Cerebellar nuclear complex (tissue), 1 donor: ENCODE measurements at places on chromosomes 5 and 9.

DNA sequence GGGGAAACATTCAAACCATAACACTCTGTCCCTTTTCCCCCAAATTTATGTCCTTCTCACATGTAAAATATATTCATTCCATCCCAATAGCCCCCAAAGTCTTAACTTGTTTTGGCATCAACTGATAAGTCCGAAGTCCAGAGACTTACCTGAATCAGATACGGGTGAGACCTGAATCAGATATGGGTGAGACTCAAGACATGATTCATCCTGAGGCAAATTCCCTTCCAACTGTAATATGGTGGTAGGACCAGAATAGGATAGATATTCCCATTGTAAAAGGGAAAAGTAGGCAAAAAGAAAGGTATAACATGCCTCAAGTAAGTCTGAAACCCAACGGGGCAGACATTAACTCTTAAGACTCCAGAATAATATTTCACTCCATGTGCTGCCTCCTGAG is 115.6 kb upstream of the CKMT2 start:
- DNase-seq: no peak

GRCh38 chr5:122195802-122196394 is 66.6 kb downstream of the ZNF474 start:
- DNase-seq: no peak

GRCh38 chr9:133761641-133762248 is 23.6 kb upstream of the SARDH start:
- no peak for DNase-seq

DNA sequence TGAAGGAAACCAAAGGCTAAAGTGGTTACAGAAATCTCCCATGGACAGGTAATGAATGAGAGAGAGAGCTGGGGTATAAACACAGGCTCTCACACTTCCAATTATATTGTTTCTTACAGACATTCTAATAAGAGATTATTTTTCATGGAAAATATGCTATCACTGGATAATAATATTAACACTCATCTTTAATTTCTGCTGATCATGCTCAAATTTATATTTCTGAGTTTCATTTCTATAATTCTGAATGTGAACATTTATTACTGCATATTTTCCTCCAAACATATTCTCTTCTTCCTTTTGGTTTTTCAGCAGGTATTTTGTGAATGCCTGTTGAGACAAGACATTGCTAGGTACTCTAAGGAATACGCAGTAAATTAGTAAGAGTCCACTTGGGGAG is 410.2 kb upstream of the DAP start:
- no peak for DNase-seq

DNA sequence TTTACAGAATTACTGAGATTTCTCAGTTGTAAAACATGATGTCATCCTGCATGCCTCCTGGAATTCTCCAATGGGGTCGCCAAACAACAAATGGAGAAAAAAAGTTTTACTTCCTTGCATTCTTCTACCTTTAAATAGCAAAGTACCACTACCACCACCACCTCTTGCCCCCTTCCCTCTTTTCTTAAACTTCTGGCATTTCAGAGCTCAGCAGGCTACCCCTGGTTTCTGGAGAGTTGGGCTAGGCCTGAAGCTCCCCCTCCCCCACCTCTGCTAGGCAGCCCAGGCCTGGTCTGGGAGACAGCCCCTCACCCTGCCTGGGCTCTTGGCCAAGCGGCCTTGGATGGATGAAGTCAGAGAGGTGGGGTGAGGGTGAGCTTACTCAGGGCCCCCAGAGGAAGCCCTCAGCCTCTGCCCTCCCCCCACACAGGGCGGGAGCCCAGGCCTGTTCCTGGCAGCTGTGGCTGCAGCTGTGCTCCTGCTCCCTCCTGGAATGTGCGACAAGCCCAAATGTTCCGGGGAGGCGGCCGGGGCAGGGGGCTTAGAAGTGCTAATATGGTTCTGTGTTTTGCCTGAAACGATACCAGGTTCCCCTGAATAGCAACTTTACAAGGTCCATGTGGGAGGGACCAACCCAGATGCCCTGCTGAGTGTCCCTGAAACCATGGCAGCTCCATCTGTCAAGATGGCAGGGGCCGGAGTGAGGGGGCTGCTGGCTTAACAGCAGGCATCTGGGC is 6.0 kb upstream of the CCIN start:
- no peak for DNase-seq

DNA sequence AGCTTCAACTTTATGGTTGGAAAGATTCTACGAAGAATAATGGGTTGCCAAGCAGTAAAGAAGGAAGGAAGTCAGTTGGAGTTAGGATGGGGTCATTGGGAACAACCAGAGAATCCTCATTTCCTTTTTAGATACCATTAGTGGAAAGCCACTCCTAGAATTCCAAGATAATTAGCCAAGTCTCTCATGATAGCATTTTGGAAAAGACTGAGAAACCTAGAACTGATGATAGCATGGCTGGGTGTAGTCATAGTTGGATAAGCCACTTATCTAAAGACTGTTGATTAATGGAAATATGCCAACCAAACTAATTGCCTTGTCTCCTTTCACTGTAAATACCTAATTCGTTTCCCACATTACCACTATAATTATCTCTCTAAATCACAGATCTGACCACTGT is 377.0 kb downstream of the GLIS3 start:
- DNase-seq: no peak

DNA sequence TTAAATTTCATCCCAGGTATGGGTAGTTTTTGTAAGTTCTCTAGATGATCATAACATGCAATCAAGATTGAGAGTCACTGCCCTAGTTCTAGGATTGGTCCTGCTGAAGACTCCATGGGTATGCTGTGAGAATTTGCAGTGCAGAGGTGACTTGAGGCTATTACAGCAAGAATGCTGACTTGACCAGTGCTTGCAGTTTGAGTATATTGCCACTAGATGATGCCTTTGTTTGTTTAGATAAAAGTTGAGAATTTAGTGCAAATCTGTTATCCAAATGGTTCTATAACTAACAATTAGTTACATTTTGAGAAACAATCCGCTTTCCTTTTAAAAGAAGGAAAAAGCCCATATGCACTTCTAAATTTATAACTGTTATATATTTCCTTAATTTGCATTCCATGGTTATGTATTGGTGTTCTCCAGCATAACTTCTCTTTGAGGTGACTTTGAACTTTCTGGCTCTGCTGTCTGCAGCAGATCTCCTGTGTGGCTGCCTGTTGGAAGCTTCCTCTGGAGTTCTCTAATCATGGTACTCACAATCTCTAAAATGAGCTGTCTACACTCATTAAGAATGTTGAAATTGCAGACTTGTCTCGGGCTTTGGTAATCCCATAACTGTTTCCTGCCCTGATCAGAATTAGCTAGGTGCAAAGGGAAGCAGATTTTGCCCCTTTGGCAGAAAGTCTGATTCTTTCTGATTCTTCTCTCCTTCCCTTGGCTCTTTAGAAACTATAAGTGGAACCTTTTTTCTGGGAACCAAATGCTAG is 24.9 kb downstream of the MELK start:
- no peak for DNase-seq

- no peak for DNase-seq
Observed at GRCh38 chr5:96720408-96720807, 58.2 kb downstream of the CAST start.

DNA sequence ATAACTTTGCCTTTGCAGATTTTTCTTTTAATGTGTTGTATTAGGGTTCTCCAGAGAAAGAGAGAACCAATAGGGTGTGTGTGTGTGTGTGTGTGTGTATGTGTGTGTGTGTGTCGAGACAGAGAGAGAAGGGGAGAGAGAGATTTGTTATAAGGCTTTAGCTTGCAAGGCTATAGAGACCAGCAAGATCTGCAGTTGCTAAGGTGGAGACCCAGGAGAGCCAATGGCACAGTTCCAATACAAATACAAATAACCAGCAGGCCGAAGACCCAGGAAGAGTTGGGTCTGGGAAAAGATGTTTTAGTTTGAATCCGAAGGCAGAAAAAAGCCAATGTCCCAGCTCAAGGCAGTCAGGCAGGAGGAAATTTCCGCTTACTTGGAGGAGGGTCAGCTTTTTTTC is 23.0 kb downstream of the TMOD1 start:
- no peak for DNase-seq

DNA sequence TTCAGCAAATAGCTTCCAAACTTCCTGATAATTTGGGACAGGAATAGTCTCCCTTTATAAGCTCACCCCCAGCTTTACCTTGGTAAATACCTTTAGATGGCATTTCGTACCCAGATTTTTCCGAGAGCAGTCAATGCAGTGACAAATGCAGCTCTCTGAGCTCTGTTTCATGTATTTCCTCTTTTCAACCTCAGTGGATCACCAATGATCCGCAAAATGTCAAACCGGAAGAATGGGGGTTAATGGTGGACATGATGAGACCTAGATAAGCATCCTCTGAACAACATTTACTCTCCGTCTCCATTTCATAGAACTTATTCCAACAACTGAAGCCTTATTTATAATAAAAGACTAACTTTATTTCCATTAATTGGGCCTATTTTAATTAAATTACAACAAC is 227.3 kb downstream of the MCTP1 start:
- DNase-seq: no peak

- no peak for DNase-seq
Observed at GRCh38 chr9:33260372-33260771, 4.1 kb downstream of the BAG1 start.

DNA sequence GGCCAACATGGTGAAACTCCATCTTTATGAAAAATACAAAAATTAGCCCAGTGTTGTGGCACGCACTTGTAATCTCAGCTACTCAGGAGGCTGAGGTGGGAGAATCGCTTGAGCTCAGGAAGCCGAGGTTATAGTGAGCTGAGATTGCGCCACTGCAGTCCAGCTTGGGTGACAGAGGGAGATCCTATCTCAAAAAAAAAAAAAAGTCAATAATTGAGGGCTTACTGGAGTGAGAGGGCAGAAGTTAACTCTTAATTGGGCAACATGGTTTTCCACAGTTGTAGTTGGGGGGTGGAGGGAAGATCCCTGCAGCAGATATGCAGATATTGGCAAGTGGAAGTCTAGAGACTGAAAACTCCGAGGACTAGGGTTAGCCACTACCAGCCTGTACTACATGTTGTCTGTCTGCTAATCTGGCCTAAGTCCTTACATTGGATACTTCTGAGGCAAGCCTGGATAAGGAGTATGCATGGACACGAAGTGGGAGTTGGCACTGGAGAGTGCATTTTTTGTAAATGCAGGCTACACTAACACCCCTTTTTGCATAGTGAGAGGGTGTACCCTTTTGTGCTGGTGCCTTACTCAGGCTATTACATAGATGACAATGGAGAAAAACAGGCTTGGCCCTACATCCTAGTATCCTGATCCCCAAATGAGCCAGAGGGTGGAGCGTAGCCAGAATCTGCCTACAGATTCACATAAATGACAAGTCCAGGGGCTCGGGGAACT is 89.0 kb upstream of the NIPBL start:
- no peak for DNase-seq

DNA sequence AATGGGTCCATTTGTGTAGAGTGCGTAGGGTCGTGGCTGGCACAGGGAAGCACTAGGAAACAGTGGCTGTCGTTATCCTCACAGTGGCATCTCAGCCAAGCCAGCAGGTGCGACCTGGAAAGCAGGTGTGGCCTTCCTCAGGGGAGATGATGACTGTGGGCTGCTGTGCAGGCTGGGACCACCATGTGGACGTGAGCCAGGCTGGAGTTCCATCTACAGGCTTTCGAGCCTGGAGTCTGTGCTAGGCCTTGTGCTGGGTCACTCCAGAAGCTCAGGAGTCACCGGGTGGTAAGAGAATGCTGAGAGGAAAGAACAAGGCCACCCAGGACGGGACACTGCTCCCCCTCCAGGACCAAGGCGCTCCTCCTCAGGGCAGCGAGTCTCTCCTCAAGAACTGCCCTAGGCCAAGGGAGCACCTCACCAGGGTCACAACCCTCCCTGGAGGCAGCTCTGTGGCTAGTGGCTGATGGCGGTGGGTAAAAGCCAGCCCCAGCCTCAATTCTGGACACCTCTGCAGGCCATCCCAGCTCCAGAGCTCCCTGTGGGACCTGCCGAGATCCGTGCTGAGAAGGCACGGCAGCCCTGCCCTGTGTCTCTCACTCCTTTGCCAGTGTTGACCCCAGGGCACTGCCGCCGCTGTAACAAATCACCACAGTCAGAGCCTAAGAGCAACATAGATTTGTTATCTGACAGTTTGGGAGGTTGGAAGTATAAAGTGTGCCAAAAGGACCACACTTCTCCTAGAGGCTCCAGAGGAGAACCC is 36.0 kb downstream of the WHRN start:
- no peak for DNase-seq

GRCh38 chr5:84045964-84046363 is 325.3 kb upstream of the HAPLN1 start:
- no peak for DNase-seq

- DNase-seq: no peak
Observed at GRCh38 chr5:88808153-88808552, 74.8 kb downstream of the MEF2C start.

- DNase-seq: no peak
Observed at GRCh38 chr9:80763536-80763935, 925.8 kb downstream of the TLE1 start.

GRCh38 chr5:20215257-20215656 is 227.3 kb upstream of the CDH18 start:
- no peak for DNase-seq

DNA sequence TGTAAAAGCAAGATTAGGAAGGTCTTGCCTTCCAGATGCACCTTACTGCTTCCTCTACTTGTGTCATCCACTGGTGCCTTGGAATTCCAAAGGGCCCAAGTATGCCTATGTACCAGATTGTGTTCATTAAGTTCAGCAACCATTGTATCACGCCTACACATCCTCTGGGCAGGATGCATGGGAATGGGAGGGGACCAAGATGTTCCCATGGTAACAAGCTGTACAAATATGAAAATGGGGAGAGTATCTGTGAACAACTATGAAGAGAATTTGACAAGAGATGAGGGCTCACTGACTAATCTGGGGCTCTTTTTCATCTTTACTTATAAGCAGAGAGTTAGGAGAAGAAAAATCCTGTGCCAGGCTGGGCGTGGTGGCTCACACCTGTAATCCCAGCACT is 137.8 kb upstream of the MAP1B start:
- no peak for DNase-seq

DNA sequence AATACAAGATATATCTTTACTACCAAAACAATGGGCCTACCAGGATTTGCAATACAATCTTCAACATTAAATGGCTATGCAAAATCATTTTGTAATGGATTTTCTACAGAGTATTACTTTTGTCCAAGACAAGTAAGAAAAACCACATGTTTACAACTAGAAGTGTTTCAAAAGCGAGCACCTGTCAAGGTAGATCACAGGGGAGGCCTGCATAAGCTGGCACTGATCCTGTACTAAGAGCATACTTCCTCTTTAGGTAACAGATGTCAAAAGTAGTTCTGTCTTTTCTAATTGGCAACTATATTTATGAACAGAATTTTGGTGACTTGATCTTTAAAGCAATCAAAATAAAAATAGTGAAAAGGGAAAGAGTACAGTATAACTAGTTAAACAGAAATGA is 249.0 kb downstream of the MLLT3 start:
- no peak for DNase-seq
